ENCODE measurements at places on chromosomes 4 and X.

DNA sequence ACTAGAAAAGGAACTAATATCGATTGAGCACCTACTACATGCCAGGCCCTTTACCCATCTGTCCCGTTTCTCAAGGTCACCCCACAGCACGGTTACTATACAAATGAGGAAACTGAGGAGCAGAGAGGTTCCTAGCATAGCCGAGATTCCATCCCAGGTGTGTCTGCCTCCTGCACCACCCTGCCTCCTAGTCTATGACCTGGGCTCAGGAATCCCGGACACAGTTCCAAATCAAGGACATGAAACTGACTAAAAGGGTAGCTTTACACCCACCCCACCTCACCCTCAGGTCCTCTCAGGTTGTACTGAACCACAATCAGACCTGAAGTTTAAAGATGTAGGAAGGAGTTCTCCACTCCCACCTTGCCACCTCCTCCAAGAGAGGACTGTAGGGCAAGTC lies 55.6 kb downstream of the APBB2 start:
- DNase-seq, result no peak

- no peak for DNase-seq
Observed at GRCh38 chr4:79852305-79852730, 220.7 kb downstream of the ANTXR2 start.

GRCh38 chr4:86536151-86536550 lies 58.0 kb upstream of the PTPN13 start:
- DNase-seq, result no peak

DNA sequence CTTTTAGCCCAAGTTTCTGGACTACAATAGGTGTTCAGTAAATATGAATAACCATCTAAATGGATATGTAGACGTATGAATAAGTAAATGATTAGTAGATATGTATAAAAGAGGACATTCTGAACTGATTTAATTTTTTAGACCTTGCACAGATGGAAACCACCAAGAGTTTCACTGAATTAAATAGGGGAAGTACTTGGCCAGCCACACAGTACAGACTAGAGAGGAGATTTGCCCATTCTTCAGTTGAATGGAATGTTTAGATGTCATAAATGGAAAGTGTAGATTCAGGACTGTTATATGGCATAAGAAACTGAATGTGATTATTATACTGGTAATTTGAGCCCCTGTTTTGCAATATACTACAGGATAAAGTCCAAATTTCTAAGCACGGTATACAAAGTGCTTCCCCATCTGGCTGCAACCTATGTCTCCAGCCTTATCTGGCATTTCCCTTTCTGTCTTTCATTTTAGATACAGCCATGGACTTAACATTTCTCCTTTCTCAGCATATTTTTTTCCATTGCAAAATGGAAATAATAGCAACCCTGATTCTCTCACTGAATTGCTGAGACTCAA lies 137.8 kb upstream of the HS3ST1 start:
- DNase-seq, result no peak

- DNase-seq, result no peak
Observed at GRCh38 chrX:50942471-50942870, 31.9 kb downstream of the BMP15 start.

- no peak for DNase-seq
Observed at GRCh38 chr4:122703868-122704267, 28.6 kb upstream of the BBS12 start.

DNA sequence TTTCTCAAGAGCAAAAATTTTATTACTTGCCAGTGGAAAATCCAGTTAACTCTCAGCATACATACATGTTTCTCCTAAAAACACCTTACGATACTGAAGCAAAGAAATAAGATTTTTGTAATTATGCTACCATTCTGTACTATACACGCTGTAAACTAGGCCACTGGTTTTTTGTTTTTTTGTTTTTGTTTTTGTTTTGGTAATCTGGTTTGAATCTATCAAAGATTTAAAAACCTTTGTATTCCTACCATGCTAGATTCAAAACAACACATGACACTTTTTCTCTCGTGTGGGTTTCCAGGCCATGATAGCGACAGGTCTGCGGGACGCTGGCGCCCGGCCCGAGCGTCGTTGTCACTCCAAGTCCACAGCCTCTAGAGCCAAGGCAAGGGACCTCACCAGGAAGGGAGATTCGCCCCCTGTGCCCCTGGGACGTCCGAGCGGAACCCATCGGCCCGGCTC lies 723 bp downstream of the TMEM192 start:
- DNase-seq, result peak; percentile 48

GRCh38 chr4:117660668-117661067 lies 373.6 kb upstream of the NDST3 start:
- no peak for DNase-seq

- no peak for DNase-seq
Observed at GRCh38 chr4:101039367-101039766, 308.0 kb downstream of the PPP3CA start.

GRCh38 chrX:18360867-18361266 lies 6.4 kb upstream of the SCML2 start:
- DNase-seq, result no peak

GRCh38 chr4:140044337-140044902 lies 109.6 kb downstream of the MAML3 start:
- DNase-seq, result no peak

GRCh38 chr4:109044431-109044830 lies 258.0 kb downstream of the COL25A1 start:
- DNase-seq, result no peak

- DNase-seq, result no peak
Observed at GRCh38 chrX:29487714-29488113, 727.6 kb upstream of the MAGEB2 start.

GRCh38 chrX:55127692-55128091 lies 38.9 kb downstream of the PAGE2 start:
- DNase-seq, result no peak

- DNase-seq, result no peak
Observed at GRCh38 chr4:171441300-171441941, 371.8 kb upstream of the GALNTL6 start.

DNA sequence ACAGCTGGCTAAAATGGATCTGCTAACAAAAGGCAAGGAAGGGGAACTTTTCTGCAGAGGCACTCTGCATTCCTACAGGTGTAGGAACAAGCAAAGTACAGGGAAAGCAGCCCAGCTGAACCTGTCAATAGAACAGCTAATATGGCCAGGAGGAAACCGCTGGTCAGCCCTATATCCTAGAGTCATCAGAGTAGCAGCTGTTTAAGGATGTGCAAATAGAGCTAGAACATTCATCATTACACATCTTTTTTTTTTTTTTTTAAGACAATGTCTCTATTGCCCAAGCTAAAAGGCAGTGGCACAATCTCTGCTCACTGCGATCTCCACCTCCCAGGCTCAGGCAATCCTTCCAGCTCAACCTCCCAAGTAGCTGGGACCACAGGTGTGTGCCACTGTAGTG lies 163.0 kb downstream of the BTC start:
- DNase-seq, result no peak

- no peak for DNase-seq
Observed at GRCh38 chrX:142295190-142295589, 90.1 kb upstream of the MAGEC2 start.

- DNase-seq, result no peak
Observed at GRCh38 chr4:104901961-104902605, 244.6 kb upstream of the TET2 start.

DNA sequence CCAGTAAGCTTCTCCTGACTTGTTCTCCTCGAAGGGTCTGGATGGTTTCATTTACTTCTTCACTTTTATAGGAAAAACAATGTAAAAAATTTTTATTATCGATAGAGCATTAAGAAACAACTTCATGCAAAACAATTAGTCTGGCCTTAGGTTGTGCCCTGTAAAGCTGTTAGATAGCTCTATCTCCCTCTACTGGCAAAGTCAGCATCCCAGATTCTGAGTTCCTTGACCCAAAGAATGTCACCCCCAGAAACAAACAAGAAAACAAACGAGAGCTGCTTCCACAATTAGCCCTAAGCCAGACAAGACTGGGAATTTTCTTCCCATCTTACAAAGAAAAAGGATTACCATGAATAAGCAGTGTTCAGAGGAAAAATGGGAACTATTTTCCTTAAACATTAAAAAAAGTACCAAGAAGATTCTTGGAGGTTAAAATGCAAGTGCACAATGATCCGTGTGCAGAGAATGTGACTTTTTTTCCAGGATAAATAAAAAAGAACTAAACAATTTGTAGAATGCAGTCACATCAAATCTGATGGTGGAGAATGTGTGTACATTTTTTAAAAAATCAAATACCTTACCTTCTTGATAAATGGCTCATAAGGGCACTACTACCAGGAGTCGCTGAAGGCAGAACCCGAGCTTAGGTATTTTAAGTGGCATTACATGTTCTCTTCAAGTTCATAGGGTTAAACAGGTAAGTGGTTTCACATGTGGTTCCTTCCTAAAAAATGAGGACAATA lies 293.2 kb downstream of the FBXO8 start:
- DNase-seq, result no peak

GRCh38 chr4:41256131-41256739 lies 493 bp upstream of the UCHL1 start:
- no peak for DNase-seq

GRCh38 chr4:15881820-15882219 lies 56.7 kb downstream of the FGFBP1 start:
- DNase-seq, result no peak

DNA sequence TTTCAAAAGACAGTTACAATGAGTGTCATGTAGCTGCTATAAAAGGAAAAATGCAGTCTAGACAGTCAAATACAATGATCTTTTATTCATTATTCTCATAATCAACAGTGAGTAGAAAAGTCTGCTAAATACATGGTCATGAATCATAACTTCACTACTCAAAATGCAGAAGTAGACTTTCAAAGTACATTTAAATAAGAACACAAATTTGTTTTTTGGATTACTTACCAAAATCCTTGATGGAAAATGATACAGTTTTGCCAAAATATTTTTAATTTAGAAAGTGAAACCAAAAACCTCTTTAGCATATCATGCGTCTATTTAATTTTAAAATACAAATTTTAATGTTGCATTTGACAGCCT lies 4.9 kb downstream of the ACSL4 start:
- no peak for DNase-seq

DNA sequence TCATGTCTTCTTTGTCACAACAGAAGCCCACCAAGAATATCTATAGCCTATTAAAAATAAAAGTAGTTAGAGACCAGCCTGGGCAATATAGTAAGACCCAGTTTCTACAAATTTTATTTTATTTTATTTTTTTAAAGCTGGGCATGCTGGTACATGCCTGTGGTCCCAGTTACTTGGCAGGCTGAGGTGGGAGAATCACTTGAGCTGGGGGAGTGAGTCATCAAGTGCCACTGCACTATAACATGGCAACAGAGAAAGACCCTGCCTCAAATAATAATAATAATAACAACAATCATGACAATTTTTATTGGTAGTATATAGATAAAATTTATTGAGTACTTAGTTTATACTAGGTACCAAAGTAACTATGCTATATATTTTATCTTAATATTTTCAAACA lies 93.0 kb upstream of the NPFFR2 start:
- no peak for DNase-seq

GRCh38 chr4:81366779-81367178 lies 104.9 kb downstream of the RASGEF1B start:
- no peak for DNase-seq

DNA sequence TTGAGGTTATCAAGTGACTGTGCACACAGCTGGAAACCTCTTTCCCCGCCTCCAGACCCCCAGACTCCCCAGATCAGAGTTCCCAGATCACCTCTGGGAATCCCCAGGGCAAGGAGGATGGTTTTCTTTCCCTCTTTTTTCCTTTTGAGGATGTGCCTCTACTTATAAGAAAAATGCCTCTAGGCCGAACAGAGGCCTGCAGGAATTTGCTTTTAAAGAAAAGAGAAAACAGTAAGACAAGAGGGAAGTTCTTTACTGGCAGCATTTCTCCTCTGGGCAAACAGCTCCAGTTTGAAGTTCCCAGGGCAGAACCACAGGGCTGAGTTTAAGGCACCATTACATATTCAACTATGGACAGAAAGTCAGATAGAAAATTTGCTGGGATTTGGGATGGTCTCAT lies 837.9 kb upstream of the LCORL start:
- no peak for DNase-seq

- peak; percentile 12 for DNase-seq
Observed at GRCh38 chr4:105894660-105895582, at the start of gene NPNT. Gene NPNT, plus strand, starts transcription at chr4:105895471. Its CDS starts 182 bp downstream, at chr4:105895653.

DNA sequence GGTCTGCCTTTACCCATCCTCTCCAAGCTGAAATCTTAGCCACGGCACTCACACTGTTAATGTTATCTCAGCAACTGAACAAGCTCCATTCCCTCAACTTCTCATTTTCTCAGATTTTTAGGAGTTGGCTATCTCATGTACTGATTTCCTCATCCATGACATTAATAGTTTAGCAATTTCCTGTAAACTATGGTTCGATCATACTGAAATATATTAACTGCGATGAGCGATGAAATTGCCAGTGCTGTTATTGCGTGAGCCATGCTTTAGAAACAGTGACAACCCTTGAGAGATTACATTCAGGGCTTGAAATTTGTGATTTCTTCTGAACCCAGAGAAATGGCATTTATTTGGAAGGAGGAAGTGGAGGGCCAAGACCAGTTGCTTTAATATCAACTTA lies 223.7 kb downstream of the GPAT3 start:
- no peak for DNase-seq

GRCh38 chr4:139732991-139733570 lies 67.5 kb downstream of the MGST2 start:
- no peak for DNase-seq

GRCh38 chrX:16977771-16978170 lies 31.3 kb downstream of the REPS2 start:
- DNase-seq, result no peak

DNA sequence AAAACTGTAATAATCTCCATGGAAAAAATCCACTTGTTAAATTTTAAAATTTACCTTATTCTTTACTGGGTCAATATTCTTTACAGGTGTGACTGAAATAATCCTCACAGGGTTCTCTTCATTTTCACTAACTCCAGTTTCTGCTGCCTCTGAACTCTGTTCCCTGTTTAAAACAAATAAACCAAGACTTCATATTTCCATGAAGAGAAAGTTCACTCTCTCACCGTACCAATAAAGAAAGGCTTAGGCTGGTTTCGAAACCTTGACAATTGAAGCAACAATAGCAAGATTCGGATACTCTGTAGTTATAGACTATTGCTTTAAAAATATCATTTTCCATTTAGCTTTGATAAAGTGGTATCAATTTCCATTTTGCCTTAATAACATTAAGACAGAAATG lies 135.8 kb downstream of the PDS5A start:
- no peak for DNase-seq

- DNase-seq, result no peak
Observed at GRCh38 chrX:129700536-129700935, 38.2 kb upstream of the XPNPEP2 start.

- no peak for DNase-seq
Observed at GRCh38 chr4:71749008-71749594, 34.8 kb downstream of the GC start.

Data from muscle of arm (tissue), 14 donors.